ENCODE measurements at places on chromosomes 5 and 9.

DNA sequence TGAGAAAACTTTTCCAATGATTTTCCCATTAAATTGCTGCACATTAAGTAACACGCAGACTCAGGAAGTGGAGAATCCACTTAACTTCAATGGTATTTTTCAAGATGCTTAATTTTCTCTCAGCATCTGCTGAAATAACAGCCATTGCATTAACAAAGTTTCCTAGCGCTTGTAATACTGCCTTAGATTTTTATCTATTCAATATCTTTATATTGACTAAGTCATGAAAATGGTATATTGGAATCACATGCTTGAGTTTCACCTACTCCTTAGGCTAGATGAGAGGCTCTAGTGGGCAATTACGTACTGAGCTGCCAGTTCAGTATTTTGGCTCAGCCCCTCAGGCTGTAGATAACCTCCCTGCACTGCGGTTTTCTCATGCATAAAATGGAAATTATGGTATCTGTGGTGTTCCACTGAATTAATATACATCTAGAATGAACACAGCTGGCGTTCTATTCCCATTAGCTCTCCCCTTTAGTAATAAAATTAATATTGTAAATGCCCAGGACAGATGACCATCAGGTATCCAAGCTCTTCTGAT, 112.9 kb downstream of the MTX3 start:
- DNase-seq = no peak

DNA sequence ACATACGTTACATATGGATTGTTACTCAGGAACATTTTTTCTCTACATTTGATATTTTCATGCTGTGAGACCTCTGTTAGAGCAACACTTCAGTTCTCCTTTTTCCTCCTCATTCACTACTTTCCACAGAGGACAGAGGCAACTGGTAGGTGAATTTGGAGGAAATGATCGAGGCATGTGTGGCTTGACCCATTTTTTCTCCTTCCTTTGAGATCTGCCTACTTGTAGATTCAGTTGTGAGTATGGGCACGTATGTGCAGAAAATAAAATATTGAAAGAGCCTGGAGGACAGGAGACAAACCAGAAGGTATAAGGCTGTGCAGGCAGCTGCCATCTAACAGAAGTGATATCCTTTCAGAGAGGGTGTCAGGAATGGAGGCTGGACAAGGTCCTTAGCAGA, 19.2 kb upstream of the KIF2A start:
- no peak for DNase-seq

- no peak for DNase-seq
Observed at GRCh38 chr5:132176987-132177386, 50.7 kb downstream of the P4HA2 start.

DNA sequence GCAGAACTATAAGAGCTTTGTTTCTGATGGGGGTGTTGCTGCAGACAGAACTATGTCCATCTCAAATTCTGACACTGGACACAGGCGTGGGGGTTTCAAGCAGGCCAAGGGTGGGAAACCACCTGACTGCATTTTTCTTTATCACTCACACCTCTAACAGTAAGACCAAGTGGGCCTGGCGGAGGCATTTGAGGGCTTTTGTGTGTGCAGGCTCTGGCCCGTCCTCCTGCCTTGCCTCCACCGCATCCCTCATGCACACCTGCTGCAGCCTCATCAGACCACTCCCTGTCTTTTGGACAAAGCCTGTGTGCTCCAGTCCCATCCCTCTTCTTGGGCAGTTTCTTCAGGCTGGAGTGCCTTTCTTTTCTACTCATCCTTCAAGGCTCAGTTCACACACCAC, 7.9 kb downstream of the OR13J1 start:
- no peak for DNase-seq

DNA sequence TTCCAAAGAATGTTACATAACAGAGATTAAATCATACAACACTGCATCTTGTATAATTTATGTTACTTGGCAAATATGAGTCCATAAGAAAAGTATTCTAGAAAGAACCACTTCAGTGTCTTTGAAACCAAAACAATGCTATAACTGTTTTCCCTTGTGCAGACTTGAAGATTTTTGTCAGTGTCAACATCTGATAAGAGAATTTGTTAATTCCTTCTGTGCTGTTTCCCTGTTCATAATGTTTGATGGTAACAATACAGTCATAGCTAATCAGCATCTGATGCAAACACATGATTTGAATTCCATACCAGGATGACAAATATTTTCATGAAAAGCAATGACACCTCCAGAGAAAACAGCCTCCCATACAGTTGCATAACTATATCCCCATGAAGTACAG, 306.8 kb downstream of the SEMA5A start:
- no peak for DNase-seq

GRCh38 chr5:131633830-131634229, 1.2 kb downstream of the RAPGEF6 start:
- DNase-seq = no peak

GRCh38 chr5:78889369-78890140, 95.6 kb downstream of the ARSB start:
- no peak for DNase-seq

DNA sequence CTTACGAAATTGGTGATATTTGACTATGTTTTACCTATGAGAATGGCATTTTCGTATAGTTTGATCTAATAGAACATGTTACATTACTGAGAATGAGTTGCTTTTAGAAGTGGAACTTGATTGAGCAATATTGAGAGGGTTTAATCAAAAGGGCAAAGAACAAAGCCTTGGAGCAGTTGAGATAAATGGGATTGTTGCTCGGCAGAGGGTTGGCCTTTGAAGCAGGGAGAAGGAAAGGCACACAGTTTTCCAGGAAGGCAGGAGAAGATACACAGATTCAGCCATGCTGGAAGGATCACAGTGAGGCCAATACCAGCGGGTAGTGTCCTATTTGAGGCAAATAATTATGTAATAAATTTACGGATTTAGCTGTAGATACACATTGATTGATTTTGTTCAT, 19.5 kb downstream of the MAN2A1 start:
- no peak for DNase-seq

DNA sequence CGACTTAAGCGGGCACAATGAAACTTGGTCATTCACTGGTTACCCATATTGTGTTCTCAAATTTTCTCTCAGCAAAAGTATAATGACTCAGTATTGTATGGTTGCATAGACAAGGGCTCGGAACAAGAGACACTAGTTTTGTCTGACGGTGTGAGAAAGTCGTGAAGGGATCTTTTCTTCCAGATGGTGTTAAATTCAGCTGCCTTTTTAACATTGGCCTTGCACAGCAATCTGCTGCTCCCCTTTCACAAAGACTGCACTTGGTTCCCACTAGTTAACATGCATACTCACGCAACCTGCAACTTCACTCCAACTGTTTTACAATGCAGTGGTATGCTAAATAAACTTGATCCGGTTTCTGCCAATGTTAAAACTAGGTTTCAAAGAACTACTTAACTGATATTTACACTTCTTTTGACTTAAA, 219.2 kb downstream of the MEF2C start:
- DNase-seq = no peak

- DNase-seq = no peak
Observed at GRCh38 chr9:14219850-14220249, 94.1 kb downstream of the NFIB start.

DNA sequence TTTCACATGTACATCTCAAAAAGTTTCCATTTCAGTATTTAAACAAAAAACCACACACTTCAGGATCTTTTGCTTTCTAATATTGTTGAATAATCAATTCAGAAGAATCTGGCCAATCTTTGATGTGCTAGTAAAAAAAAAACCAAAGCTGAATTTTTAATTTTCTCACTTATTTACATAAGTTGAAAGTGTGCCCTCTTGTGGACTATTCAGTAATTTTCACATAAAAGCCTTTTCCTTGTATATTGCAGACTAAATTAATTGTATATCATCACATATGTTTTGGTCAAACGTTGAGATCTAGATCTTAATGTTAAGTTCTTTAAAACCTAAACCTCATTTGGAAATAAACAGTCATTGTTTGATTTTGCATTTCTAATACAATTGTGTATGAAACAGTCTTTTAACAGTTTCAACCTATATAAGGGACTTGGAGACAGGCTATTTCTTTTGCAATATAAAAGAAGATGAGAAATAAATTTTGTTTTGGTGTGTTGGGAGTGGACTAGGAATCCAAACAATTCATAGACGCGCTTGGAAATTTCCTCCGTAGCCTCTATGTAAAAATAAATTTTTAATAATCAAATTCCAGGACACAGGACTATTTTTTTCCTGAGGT, 68.1 kb downstream of the NIPBL start:
- no peak for DNase-seq

- DNase-seq = no peak
Observed at GRCh38 chr5:95241635-95242034, 43.3 kb downstream of the MCTP1 start.

DNA sequence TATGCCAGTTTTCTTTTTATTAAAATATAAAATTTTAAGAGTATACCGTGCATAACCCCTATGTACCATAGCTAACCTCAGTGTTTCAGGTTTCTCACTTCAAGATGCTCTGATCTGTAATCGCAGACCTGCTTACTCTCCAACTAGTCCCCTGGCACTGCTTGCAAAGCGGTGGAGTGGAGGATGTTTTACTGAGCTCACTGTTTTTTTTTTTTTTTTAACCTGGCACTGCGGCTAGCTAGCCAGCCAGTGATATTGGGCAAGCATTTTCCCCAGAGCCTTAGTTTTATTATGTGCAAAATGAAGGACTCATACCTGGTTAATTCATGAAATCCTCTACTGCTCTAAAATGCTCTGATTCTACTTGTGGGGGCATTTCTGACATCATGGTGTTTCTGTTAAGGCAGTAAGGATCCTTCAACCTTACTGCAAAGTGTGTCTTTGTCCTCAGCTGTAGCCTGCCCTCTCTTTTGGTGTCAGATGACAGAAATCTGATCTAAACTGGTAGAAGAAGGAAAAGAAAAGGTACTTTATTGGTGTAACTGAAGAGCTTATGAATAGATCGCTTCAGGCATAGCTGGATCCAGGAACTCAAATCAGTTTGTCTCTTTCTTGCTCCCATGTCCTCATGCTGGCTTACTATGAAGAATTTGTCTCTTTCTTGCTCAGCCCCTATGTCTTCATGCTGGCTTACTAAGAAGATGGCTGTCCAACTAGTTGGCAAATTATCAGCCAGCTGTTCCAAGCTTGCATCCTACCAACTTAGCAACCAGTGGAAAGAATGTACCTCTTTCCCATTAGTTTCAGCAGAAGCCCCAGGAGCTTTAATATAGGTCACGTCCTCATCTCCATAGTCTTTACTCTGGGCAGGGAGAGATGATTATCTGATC, 59.8 kb downstream of the DOCK2 start:
- no peak for DNase-seq

DNA sequence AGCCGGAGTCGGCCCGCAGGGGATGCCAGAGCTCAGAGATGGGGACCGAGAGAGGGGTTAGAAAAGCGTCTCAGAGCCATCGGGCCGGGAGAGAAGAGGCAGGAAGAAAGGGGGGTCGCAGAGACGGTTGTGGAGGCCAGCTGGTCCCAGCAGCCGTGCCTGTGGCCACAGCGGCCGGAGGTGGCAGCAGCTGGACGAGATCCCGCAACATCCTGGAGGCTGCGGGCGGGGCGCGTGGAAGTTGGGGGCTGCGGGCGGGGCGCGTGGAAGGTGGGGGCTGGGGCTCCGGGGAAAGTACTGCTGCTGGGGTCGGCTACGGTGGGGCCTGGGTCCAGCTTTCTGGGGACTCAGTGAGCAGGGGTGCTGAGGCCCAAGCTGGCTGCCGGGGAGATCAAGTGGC, 34.4 kb upstream of the EGFL7 start:
- no peak for DNase-seq

- no peak for DNase-seq
Observed at GRCh38 chr5:28305891-28306290, 1267.5 kb upstream of the CDH9 start.

- peak; percentile 12 for DNase-seq
Observed at GRCh38 chr5:1255081-1255561, 29.9 kb downstream of the SLC6A18 start.

DNA sequence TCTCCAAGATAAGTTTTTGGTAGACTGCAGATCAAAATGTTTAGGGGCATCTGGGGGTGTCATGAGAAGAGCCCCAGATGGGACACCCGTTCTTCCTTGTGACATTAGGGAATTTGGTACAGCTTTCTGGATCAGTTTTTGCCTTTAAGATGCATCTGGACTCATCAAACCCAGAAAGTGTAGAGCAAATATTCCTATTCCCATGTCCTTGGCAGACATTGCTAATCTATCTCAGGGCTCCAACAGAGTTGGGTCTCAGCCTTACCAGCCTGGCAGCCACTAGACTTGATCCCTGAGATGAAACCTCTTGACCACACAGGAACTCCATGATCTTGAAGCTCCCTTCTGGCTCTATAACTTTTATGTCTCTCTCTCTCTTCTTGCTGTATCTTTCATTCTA, 35.6 kb downstream of the ERGIC1 start:
- DNase-seq = no peak

- no peak for DNase-seq
Observed at GRCh38 chr9:135588371-135588770, 26.8 kb downstream of the PAEP start.

GRCh38 chr9:123373946-123374345, 17.9 kb downstream of the CRB2 start:
- no peak for DNase-seq

- no peak for DNase-seq
Observed at GRCh38 chr9:77575785-77576184, 72.3 kb downstream of the GNA14 start.

- DNase-seq = no peak
Observed at GRCh38 chr9:109238125-109238524, 71.1 kb upstream of the FRRS1L start.

DNA sequence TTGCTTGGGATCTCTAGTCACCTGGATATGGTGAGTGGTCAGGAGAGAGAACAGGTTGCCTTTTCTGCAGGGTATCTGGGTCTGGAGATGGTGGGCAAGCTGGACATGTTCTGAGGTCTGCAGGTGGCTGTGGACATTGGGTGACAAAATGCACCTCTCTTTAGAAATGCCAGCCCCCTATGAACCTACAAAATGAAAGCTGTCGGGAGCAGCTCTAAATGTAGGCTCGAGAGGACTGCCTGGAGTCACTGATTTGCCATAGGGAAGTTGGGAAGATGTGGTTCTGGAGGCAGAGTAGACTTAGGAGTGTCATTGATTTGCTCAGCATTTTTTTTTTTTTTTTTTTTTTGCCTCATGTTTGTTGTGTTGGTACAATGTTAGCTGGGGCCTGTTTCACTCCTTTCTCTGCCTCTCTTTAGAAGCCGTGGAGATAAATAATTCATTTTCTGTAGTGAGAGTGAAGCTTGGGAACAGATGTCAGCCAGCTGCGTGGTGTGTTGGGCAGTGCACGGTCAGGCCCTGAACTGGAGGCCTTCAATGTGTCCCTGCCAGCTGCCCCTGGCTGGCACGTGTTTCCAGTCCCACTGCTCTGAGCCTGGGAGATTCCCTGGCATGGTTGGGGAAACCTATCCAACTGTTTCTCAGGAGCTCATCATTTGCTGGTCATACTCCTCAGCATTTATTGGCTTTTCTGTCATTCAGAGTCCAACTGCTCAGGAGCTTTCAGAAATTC, 5.4 kb downstream of the RGS3 start:
- no peak for DNase-seq

- no peak for DNase-seq
Observed at GRCh38 chr5:61182449-61182848, 20.2 kb upstream of the SMIM15 start.

All from activated gamma-delta T cell treated with anti-CD3 and anti-CD28 coated beads, Interleukin-2, amount 50 U/mL, for 16 hours (primary cell).